ENCODE measurements at places on chromosomes 11 and 22.

- DNase-seq, result no peak
Measured at GRCh38 chr22:48405741-48406140, 1421.9 kb downstream of the BRD1 start.

- DNase-seq, result no peak
Measured at GRCh38 chr11:104219096-104219495, 55.1 kb upstream of the PDGFD start.

DNA sequence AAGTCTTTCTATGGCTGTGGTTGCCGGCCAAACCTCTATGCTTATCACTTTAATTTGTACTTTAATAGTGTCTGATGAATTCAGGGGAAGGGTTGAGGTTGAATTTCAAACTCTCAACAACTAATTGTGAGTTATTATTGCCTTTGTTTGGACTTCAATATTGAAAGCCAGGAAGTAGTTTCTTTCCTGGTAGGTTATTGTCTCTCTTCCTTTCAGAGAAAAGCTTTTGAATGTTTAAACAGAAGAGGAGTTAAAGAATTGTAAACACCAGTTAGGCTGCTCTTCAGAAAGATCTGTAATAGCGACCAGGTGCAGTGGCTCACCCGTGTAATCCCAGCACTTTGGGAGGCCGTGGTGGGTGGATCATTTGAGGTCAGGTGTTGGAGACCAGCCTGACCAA, 22.2 kb downstream of the NNMT start:
- DNase-seq, result no peak

DNA sequence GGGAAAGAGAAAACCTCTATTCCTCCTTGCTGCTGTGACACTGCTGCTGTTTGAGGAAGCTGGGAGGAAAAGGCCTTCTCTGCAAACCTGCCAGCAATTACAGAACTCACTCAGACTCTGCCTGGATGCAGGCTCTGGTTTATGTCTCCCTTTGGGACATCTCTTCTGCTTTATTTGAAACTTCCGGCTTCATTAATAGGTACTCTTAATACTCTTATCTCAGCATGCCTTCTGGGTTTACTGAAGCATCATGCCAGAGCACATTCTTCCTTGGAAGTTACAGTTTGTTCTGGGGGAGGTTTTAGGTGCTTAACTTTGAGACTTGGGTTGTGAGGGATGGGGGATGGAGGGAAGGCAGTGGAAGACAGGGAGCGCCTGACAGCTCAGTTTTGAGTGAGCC, 79.9 kb downstream of the NAV2 start:
- DNase-seq, result no peak

DNA sequence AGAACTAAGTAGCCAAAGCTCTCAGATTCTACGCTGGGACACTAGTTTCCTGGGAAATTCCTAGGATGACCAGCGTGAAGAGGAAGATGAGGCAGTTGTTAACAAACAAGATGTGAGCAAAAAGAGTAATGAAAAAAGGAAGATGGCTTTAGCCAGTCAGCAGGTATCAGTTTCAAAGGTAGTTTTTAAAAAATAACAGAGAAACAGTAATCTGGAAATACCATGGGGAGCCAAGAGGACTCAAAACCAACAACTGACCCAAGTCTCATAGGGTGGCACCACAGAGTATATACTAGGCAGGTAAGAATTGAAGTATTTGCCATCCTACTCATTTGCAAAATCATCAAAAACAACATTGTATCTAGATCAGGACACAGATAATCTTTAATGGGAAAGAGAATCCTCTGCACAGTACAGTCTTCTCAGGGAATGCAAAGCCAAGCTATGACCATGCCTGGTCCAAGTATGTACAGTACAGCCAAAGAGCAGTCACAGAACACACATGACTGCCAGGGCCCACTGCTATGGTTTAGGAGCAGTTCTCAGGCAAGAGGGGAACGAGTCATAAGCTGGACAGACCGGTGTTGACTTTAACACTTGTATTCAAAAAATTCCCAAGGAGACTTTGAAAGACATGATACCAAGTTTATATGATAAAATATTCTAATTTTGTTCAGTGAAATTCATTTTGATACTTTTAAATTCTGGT, 20.6 kb downstream of the MSANTD4 start:
- DNase-seq, result no peak

DNA sequence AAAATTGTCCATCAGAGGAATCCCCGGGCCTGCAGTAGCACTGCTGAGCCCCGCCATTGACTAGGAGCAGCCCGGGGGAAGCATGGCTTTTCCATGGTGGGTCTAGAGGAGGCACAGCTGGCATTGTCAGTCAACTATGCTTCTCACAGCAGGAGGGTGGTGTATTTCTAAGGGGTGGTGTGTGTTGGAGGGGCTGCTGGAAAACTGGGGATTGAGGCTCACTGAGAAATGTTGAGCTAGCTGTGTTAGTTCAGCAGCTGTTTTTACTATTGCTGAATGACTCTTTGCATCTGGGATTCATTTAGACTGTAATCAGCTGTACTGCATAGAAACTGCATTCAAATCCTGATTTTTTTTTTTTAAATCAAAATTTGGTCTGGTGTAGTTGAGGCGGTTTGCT, 5.6 kb downstream of the DDX10 start:
- DNase-seq, result no peak

GRCh38 chr22:23751441-23751996, 607 bp upstream of the ZNF70 start:
- DNase-seq, result no peak

DNA sequence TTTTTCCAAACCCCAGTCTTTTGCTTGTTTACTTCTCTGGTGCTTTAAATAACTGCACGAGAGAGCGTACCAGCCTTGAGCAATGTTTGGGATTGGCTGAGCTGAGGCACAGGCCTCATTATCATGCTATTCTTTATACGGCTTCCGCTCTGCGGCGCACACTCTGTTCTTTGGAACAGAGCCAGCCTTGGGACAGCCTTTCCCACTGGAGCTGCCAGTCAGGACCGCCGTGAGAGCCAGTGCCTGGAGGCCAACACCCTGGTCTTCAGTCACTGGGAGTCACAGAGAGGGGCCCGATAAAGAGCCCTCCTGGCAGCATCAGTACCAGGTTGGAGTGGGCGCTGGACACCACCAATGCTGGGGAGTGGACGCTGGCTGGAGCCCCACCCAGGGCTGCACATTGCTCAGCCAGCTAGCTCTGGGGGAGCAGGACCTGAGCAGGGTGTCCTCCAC, 125.6 kb downstream of the BCR start:
- no peak for DNase-seq

- no peak for DNase-seq
Measured at GRCh38 chr22:31036671-31037550, 44.2 kb upstream of the SMTN start.

DNA sequence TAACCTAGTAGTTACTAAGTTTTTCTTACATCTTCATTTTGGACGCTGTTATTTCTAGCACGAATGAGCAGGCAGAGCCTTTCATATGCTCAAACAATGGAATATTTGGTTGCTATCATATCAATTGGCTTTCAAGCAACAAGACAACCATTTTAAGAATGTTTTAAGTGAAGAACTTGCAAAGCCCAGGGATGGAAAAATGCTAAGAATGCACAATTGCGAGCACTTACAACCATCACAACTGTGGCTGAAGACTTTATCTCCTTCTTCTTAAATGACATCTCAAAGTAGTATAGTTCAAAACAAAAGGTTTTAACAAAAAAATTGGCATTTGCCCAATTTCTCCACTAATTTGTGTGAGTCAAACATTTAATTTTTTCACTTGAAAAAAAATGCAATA, 8.3 kb upstream of the MMP1 start:
- no peak for DNase-seq

GRCh38 chr22:25161017-25161915, 38.4 kb upstream of the CRYBB3 start:
- no peak for DNase-seq

DNA sequence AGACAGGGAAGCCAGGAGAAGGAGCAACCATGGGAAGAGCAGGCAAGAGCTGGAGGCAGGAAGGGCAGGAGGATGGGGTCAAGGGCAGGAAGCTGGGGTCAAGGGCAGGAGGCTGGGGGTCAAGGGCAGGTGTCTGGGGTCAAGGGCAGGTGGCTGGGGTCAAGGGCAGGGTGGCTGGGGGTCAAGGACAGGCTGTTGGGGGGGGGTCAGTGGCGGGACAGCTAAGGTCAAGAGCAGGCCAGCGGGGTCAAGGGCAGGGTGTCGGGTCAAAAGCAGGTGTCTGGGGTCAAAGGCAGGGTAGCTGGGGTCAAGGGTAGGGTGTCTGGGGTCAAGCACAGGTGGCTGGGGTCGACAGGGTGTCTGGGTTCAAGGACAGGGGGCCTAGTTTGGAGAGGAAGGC, 24.2 kb downstream of the CPT1A start:
- DNase-seq, result no peak

- DNase-seq, result no peak
Measured at GRCh38 chr11:15927864-15928217, 428.5 kb downstream of the SOX6 start.

DNA sequence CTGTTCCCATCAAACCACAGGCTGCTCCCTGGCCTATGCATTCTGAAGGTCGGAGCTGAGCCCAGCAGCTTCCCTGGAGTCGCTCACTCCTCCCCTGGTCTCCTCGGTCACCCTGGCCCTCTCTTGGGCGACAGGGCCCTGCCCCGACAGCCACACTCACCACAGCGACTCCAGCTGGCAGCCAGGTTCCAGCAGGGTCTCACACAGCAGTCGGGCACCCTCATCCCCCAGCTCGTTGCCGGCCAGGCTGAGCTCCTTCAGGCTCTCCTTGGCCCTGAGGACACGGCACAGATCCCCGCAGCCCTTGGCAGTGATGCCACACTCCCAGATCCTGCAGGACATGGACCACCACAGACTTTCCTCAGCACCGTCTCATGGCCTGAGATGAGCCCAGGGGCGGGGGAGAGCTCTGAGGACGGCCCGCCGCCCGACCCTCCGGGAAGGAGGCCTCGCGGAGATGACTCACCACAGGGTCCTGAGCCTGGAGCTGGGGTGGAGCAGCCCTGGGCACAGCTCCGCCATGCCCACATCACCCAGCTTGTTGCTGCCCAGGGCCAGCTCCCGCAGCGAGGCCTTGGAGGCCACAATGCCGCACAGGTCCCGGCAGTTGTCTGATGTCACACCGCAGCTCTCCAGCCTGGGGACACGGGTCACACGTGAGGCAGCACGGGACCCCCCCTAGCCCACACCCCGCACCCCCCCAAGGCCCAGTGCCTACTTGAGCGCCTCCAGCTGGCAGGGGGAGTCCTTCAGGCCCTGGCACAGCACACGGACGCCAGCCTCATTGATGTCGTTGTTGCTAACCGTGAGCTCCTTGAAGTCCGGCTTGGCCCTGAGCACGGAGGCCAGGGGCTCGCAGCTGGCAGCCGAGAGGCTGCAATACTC, 8.5 kb downstream of the RNH1 start:
- no peak for DNase-seq

- peak; percentile 52 for DNase-seq
Measured at GRCh38 chr11:121482231-121483129, 29.7 kb upstream of the SORL1-AS1 start.

DNA sequence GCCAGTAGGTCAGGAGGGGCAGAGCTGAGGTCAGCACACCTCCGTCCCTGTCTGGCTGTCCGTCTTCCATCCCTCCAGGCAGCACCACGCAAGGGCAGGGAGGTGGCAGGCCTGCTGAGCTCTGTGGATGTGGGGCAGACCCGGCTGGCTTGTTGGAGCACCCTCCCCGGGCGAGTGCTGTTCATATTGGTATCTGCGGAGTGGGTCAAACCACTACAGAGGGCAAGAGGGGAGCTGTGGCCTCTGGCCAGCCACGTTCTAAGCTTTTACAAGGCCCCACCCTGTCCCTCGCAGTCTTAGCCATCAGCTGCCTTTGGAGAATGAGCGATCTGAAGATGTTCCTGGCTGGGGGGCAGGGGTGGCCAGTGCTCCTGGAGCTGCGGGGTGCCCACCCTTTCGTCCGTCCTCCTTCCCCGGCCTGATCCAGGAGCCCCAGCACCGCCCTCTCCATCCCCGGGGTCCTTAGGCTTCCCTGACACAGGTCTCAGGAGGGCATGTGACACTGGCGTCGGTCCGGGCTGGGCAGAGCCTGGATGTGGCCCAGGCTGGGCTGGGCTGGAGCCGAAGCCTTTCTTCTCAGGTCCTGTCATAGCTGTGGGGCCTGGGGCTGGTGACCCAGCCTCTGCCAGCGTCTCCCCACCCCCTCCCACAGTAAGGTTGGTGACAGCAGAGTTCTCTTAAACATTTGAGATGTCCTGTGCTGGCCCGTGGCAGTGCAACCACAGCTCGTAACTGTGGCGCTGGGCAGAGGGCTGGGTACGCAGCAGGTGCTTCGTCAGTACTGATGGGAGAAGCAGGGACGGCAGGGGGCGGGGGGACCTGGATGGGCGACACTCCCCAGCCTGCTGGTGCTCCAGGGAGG, 31.7 kb upstream of the GRAMD4 start:
- DNase-seq, result no peak
